ENCODE measurements at places on chromosomes 3 and 15.

GRCh38 chr3:51968883-51969678 is 1.8 kb upstream of the PCBP4 start:
- DNase-seq = no peak

DNA sequence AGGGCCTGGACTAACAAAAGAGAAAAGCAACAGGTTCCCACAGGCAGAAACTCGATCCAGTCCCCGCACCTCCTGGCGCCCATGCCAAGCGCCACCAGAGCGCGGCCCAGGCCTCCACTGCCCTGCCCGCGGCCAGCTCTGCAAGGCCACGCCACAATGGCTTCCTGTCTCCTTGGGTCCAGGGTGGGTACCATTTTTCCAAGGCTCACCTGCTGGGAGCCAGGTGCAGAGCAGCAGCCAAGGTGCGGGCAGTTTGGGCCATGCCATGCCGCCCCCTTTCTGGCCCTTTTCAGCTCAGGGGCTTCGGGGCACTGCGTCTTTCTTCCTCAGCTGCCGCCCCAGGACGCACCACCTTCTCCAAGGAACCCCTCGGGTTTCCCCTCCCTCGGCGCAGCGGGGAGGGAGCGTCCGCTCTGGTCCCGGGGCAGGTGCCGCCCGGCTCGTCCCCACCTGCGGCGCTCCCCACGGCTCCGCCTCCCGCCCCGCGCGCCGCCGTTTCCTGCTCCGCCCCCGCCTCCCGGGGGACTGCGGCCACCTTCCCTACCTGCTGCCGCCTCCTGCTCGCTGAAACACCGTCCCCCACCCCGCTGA is at the start of gene ILDR1:
Gene ILDR1, minus strand, starts transcription at position 437 of the 591 bp plus-strand sequence. Its CDS starts 170 bp downstream, at position 267.
- DNase-seq = peak; percentile 10

GRCh38 chr15:77738038-77738370 is 105.3 kb upstream of the LINGO1 start:
- no peak for DNase-seq

- no peak for DNase-seq
Measured at GRCh38 chr15:90829942-90830440, 38.4 kb upstream of the FURIN start.

DNA sequence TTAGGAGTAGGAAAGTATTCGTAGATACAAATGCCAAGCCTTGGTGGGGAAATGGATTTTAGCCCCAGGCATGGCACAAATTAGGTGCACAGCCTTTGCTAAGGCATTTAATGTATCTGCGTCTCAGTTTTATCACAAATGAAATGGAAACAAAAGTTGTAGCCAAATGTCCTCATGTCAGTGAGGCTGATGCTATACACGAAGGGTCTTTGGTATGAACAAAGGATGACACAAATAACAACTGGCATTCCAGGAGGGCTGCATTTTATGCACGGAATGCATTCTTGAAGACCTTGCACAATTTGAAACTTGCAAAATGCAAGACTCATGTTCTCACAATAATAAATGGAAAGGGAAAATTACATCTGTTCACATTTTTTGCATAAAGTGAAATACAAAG is 181.9 kb downstream of the SV2B start:
- no peak for DNase-seq

DNA sequence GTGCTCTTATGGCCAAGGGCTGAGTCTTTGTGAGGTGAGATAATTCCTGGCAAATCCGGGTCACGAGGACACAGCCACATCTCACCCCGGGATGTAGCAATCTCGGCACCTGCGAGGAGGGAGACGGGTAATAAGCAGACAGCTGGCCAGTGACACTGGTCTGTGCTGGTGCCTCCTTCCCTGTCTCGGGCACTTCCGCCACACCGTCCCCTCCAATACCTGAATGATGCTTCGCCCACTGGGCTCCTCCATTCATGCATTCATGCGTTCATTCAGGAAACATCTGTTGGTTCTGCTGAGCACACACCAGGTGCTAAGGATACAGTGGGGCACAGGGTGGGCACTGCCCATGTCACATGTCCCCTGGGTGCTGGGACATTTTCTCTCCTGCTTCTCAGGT is 60.1 kb downstream of the ATP10A start:
- no peak for DNase-seq

- DNase-seq = no peak
Measured at GRCh38 chr3:143793971-143794370, 54.3 kb downstream of the SLC9A9 start.

- DNase-seq = no peak
Measured at GRCh38 chr3:72673011-72673771, 175.1 kb downstream of the SHQ1 start.

- DNase-seq = no peak
Measured at GRCh38 chr3:138327831-138328230, 1.8 kb downstream of the NME9 start.

DNA sequence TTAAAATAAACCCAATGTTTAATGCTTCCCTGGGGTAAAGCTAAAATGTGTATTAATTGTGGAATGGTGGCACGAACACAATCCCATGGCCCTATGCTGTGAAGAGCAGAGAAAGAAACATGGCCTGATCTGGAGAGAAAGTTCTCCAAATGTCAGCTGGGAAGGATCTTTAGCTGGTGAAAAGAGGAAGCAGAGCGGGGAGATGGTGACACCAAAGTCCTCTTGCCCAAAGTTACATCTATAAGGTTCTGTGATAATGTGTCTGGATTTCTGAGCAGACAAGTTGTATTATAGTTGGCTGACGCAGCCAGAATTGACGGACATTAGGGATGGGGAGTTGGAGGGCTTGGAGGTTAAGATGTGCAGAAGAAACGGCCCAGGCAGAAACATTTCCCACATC is 196.2 kb downstream of the CHST2 start:
- DNase-seq = no peak

GRCh38 chr3:39275963-39276593 is 3.8 kb downstream of the CX3CR1 start:
- no peak for DNase-seq

GRCh38 chr3:160055659-160056058 is 67.0 kb downstream of the IL12A start:
- no peak for DNase-seq

DNA sequence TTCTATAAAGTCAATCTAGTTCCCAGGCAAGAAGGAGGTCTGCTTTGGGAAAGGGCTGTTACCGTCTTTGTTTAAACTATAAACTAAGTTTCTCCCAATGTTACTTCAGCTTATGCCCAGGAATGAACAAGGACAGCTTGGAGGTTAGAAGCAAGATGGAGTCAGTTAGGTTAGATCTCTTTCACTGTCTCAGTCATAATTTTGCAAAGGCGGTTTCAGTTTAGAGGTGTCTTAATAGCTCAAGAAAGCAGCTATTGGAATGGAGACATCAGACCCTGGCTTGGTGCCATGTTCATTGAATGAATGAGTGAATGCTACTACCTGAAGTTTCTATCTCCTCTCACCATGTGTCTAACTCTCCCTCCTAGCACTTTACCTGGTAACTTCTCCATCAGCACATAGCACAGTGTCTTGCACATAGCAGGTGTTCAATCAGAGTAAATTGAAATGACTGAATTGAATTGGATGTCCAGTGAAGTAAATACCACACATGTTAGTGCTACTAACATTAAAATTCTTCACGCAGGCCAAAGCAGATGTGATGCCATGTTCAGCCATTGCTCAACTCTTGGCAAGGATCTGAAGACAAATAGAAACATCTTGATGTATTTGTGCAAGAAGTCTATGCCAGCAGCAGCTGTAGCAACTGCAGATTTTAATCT is 28.2 kb downstream of the CLEC3B start:
- no peak for DNase-seq

DNA sequence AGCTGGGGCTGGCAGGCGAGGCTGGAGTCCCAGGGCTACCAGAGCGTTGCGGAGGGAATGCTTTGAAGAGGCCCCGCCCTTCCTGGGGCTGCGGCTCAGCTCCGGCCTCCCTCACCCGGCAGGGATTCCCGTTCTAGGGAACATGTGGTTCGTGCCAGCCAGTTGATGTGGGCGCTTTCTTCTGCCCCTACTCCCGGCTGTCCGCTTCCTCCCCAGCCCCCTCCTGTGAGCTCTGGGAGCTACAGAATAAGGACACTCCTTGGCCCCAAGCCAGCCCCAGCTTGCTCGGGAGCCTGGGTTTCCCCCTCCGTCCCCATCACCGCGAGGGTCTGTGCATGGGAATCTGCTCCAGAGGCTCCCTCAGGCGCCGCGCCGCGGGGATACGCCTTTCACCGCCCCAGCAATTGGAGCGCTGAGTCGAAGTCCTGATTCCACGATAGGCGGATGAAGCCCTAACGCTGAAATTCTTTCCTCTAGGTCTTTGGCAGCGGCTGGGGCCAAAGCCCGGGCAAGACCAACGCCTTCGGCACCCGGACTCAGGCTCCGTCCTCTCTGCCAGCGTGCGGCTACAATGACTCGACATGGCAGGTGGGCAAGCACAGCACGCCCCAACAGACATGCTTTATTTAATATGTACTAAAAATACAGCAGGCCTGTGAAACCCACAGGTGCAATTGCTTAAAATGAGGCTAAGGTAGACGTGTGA is 69.5 kb downstream of the KLF15 start:
- peak; percentile 34 for DNase-seq

- no peak for DNase-seq
Measured at GRCh38 chr3:179967622-179968021, 69.1 kb downstream of the PEX5L start.

GRCh38 chr3:193132964-193133363 is 108.1 kb upstream of the PLAAT1 start:
- no peak for DNase-seq

GRCh38 chr3:73389928-73390327 is 234.8 kb downstream of the PDZRN3 start:
- DNase-seq = no peak

- DNase-seq = no peak
Measured at GRCh38 chr3:179446501-179446900, 4.8 kb downstream of the GNB4 start.

DNA sequence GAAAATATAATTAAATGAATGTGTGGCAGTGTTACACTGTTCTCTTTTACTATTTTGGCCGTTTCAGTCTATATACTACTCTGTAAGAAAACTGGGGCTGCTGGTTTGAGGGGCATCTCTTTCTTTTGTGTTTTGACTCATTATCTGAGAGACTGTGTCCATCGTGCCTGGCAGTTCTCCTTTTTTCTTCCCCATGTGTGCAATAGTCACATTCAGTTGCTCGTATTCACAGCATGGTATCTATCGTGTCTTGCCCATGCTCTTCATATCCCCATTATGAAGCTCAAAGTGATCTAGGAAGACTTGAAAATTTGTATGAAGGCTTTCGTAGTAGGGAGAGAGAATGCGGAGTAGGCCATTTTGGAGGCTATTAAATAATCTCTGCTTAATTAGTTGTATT is 29.8 kb upstream of the FAH start:
- no peak for DNase-seq

DNA sequence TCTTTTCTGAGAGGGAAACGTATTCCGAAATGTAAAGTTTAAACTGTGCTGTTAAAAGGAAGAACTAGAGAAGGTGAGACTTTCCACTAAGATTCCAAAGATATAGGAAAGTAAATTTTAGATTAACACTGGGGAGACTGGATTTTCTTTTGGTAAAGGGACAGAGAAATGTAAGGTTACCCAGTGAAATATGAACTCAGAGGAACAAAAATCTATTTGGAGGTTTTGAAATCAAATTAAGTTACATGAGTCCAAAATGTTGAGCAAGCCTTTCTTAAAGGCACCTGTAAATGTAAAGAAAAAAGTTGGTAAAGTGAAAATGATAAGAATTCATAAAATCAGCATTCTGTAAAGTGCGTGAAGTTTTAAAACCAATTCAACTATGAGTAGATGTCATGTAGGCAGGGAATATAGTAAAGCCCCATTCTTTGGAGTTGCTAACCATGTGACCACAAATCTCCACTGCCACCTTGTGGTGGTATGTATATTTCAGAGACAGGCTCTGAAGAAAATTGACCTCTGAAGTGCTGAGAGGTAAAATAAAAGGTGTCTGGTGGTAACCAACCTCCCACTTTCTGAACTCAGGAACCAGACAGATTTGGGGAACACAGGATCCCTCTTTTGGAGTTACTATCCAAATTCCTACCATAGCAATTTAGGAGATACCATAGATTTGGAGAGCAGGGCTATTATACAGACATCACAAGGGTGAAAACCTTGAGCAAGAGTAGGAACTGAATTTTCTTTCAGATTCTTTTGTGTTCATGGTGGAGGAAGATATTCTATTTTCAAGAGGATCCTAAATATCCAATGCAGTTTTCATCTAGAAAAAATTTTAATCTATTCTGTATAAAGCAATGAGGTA is 215.3 kb downstream of the ROBO2 start:
- DNase-seq = peak; percentile 62

Measured in H1 (cell line).